AG09309 (cell line): ENCODE measurements at places on chromosomes 1 and 21.

DNA sequence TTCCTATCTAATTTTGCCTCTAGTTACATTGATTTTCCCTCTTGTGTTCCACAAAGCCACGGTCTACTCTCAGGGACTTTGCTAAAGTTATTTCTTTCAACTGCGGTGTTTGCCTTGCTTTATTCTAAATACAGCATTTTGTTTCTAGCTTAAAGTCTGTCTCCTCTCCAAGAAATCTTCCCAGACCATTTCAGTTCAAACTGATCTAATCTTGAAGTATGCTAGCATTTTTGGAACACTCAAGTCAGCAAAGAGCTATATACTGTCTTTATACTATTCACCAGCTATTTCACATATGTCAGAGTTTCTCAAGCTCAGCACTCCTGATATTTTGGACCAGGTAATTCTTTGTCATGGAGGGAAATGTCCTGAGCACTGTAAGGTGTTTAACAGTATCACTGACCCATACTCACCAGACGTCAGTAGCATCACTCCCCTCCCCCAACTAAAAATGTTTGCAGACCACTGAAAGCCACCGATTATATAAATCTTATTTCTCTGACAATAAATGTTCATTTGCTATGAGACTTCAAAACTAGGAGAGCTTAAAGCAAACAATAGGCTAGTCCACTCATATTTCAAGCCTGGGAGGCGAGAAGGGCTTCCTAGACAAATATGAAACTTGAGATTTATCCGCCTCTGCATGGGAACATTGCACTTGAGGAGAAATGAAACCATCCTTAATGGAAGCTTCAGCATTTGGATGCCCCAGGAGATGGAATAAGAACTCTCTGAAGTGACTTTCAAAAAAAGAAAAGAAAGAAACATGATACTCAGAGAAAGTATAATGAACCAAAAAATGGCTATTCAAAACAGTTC, 81.1 kb downstream of the KIAA0319L start:
- no peak for DNase-seq

DNA sequence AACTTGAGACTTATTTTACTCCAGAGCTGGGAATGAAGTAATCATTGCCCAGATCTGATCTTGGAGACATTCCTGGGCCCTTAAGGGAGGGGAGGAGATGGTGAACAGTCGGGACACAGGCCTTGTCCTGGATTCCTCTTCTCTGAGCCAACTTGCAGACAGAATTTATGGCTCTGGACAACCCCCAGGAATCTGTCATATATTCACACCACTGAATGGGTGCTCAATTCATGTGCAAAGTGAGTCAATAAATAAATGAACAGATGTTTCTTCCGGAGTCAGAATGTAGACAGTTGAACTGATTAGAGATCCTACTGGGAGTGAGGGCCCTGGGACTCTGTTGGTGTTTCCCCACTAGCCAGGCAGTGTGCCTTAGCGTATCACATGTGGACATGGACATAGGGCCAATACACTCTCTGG, 2.6 kb downstream of the TUFT1 start:
- peak; percentile 87 for DNase-seq

DNA sequence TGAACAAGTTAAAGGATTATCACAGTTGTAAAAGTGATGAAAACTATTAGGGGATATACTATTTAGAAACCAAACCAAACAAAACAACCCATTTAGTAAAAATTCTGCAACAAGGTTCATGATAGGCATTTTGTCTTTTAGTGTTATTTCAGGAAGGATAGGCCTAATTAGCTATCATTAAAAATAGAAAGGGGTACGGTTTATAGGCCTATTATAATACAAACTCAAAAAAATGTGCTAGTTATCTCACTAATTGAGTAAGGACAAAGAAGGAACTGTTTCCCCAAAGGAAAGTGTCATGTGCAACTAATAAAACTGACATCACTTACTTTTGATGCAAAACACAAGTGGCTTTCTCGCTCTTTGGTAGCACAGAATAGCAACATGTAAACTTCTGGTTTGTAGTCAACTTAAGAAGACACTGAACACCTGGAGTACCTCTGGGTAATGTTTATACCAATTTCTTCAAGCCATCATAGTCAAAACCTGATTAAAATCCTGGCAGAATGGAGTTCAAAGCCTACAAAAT, 28.5 kb downstream of the SLC16A1 start:
- DNase-seq = no peak

DNA sequence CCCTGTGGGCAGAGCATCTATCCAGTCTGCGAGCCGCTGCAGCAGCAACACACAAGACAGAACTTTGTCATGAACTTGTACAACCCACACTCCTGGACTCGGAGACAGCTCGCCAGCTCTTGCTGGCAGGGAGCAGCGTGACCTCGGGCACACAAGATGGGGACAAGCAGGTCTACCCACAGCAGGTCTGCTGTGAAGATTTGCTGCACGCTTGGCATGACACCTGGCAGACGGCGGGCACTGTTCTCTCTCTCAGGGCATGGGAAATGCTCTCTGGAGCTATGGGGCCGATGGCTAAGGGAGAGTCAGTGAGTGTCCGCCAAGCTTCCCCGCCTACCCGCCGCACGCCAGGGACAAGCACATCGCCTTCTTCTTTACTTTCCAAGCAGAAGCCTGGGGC, 90.0 kb downstream of the STUM start:
- DNase-seq = no peak

DNA sequence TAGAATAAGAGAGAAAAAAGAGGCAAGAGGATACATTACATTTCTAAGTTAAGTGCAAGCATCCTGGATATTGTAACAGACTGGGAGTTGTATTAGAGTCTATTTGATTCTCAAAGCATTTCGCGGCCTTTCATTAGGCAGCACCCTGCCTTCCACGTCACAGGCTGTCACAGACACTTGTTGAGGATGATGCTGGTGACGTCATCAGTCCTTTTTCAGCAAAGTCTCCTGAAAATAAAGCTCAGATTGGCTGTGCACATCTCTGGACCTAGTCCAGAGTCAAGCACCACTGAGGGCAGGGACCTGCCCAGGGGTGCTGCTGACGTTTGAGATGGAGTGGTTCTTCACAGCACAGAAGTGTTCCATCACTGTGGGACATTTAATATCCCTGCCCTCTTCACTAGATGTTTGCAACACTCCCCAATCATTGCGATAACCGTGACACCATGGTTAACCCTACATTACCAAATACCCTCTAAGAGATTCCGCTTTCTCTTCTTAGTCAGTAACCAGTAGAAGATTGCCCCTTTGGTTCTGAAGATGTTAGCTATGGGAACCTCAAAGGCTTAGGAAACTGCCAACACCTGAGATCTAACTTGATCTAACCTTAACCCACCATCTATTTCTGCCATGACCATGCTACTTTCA, 72.7 kb upstream of the F3 start:
- no peak for DNase-seq

GRCh38 chr21:25898671-25899070, 163.9 kb downstream of the GABPA start:
- no peak for DNase-seq

DNA sequence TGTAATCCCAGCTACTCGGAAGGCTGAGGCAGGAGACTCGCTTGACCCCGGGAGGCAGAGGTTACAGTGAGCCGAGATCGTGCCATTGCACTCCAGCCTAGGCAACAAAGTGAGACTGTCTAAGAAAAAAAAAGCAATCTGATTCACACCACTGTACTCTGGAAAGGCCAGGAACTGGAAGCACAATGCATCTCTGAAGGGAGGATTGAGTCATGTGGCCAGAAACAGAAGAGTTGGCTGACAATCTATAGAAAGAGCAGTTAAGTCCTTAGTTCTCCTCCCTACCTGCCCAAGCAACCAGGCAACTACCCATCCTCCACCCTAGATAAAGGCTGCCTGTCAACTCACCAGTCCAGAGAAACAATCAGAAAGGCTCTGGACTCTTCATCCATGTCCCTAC, 45.9 kb downstream of the PIK3R3 start:
- DNase-seq = no peak

DNA sequence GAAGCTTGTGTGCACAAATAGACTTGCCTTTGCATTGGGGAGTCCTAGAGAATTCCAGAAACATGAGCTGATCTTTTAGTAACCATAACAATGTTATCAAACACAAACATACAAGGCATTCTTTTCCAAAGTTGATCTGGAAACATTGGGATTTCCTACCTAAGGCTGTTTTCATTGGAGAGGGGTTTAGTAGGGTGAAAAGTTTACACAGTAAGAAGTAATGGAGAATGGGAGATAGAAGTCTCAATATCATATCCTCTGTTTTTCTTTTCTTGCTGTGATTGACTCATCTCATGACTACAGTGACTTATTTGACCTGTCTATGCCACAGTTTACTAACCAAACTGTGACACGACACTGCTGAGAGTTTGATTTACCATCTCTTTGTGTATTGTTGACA, 65.6 kb upstream of the PLA2G4A start:
- DNase-seq = no peak

DNA sequence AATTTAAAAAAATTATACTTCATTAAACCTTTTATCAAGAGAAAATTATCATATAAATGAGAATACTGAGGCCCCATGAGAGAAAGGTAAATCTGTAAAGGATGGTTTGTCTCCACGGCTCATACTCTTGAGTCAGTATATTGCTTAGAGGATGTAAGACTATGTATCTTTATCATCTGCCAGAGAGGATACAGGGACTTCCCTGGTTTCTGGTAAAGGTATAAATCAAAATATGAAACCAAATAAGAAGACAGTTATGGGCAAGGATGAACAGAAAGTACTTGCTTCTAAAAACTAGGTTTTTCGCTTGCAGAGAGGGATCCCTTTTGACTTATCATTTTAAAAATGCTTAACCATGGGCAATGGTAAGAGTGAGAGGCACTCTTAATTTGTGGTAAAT, 112.4 kb downstream of the POU2F1 start:
- DNase-seq = no peak

DNA sequence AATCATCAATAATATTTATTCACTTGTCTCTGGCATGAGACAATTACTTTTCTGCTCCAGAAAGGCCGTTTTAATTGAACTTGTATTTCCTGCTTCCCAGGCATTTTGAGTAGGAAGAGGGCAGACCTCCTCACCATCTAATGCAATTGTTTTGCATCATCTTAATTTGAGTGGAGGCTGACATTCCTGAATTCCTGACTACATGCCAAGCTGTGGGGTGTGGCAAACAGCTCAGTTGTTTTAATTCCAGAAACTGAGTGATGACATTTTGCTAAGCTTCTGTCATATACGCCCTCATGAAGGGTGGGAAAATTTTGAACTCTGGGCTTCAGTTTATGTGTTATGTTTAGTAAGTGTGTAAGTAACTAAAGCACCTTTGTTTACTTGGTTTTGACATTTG, 125.4 kb upstream of the USP25 start:
- peak; percentile 20 for DNase-seq

- DNase-seq = peak; percentile 93
Measured at GRCh38 chr1:246769306-246769705, 45.1 kb downstream of the SCCPDH start.

DNA sequence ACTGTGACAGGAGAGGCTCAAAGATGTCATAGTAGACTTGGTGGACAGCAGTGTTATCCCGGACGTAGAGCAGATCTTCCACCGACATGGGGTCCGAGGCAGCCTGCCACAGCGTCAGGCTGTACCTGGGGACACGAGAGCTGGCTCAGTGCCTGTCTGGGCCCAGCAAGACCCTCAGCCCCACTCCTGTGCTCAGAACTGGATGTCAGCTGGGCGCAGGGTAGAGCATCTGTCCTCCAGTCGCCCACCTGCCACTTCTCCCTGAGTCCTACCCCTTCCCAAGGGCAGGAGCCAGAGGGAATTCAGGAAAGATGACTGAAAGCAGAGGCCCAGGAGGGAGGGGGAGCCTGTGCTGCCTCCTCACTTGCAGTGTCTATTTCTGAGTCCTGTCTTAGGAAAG, 11.7 kb downstream of the FAM151A start:
- DNase-seq = no peak

DNA sequence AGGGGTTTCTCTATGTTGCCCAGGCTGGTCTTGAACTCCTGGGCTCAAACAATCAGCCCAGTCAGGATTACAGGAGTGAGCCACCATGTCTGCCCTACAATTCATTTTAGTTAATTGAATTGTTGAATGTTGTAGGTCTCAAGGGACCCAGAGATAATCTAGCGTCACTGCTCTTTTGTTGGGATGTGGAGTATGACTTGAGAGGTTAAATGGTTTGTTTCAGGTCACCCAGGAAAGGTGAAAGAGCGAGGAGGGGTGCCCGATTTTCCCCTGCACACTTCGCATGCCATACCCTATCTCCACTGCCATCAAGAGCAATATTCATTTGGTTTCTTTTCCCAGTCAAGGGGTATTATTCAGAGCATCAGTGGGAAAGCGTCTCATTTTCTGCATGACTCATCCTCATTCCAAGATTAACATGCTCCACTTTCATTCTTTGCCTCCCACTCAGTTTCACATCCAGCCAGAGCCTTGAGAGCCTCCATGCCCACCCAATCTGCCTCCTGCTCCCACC, 13.1 kb upstream of the SLC30A1 start:
- DNase-seq = peak; percentile 72

GRCh38 chr1:208552928-208553327, 308.7 kb upstream of the PLXNA2 start:
- no peak for DNase-seq

DNA sequence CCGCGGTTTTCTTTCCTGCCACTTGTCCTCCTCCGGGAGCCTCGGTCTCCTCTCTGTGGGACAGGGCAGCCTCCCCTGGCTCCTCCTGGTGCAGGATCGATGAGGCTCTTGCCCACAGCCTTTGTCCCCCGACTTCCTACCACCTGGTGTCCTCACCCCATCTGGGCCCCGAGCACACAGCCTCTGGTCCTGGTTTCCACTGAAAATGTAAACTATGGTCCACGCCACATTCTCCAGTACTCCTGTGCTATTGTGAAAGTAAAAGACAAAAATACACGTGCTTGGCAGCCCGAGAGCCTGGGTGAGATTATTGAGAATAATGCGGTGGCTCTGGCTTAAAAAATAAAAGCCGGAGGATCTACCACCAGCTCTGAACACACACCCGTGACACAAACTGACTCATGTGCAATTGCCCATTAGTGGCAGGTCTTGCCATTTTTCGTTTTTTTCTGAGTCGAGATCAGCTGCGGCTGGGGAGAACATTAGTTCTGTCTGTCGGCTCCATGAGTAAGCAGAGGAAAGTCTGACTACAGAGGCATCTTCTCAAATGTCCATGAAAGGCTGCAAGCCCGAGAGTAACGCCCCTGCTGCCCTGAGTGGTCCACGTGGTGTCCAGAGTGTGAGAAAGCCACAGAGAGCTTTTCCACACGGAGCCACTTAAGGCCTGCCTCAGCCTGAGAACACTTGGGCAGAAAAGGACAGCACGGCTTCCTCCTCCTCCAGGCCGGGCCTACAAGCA, 5.7 kb upstream of the COL6A2 start:
- DNase-seq = peak; percentile 97

- no peak for DNase-seq
Measured at GRCh38 chr1:22749503-22749902, 38.9 kb downstream of the EPHB2 start.

GRCh38 chr1:54200519-54200997, 591 bp downstream of the MRPL37 start:
- DNase-seq = no peak
